SW480 (cell line): ENCODE measurements at places on chromosomes 1 and 21.
A peak's percentile ranks its signal among the peaks of the same experiment; 100 is the strongest.

GRCh38 chr1:209343511-209343910, 240.0 kb upstream of the CAMK1G start:
- no peak for DNase-seq

DNA sequence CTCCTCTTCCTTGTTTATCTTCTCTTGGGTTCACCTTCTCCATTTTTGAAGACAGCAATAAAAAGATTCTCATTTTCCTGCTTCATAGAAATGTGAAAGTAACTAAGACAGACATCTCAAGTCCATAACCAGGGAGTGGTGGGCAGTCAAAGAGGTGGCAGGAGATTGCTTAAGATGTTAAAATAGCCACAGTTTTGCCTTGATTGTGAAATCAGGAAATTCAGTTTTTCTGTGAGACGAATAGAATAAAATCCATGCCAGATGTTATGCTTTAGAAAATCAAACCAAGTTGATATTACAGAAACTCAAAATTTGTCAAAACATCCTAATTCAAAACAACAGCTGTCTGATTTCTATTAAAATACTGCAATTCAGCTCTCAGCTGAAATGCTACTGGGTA, 57.2 kb downstream of the TNN start:
- DNase-seq = no peak

DNA sequence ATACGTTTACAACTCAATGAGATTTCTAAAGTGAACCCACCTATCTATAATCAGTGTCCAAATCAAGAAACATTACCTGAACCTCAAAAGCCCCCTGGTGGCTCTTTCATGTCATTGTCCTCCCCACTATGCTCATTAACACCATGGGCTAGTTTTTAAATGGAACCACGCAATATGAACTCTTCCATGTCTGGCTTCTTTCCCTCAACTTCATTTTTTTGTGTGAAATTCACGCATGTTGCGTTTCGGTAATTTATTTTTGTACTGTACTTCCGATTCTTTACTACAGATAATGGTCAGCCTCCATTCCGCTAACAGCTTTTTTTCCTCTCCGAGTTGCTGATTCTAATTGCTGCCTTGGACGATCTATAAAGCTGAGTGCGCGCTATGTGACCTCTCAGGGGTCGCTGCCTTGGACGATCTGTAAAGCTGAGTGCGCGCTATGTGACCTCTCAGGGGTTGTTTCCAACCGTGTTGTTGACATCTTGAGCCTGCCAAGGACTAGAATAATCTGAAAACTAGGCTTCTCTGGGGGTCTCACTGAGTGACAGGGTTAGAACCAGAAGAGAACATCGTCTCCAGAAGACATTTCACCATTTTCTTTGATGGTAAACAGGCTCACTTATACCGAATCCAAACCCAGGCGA, 1.1 kb upstream of the CACYBP start:
- DNase-seq = peak; percentile 82

- DNase-seq = no peak
These were observed 671.9 kb upstream of the USP24 start for GRCh38 chr1:55886856-55887712.

GRCh38 chr1:192133350-192133926, 24.8 kb upstream of the RGS18 start:
- DNase-seq = no peak

DNA sequence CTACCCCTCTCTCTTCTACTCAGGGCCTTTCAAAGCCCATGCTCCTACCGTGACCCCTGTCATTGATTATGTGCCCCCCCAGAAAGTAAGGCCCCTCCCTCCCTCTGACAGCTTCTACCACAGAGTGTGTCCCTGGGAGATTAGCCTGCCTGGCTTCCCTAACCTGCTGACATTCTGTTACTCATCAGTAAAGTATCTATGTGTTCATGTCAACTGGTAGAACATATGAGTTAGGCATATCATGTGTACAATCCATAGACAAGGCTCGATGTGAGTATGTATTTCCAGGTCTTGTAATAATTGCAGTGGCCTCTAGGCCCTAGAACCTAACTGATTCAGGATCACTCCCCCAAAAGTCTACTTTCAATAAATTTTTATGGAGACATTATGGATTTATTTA, 120.0 kb downstream of the GIPC2 start:
- DNase-seq = no peak

DNA sequence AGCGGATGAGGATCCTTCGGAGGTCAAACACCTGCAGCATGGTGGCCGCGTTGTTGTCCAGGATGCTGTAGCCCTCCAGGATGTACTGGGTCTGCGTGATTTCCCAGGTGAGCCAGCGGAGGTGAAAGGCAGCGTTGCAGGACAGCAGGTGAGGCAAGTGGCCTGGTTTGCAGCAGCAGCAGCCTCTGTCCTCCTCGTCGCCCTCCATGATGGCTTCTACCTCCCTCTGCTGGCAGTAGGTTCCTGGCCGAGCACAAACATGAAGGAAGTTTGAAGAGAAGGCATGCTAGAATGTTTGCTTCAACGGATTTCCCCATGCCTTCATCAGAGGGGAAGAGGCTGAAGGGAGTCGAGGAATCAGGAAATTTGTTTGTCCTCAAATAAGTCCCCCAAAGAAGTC, 74.7 kb downstream of the NTPCR start:
- DNase-seq = no peak

GRCh38 chr1:58136387-58136786, 410.1 kb downstream of the OMA1 start:
- DNase-seq = no peak

- DNase-seq = no peak
These were observed 80.5 kb upstream of the PRMT6 start for GRCh38 chr1:106975944-106976343.

DNA sequence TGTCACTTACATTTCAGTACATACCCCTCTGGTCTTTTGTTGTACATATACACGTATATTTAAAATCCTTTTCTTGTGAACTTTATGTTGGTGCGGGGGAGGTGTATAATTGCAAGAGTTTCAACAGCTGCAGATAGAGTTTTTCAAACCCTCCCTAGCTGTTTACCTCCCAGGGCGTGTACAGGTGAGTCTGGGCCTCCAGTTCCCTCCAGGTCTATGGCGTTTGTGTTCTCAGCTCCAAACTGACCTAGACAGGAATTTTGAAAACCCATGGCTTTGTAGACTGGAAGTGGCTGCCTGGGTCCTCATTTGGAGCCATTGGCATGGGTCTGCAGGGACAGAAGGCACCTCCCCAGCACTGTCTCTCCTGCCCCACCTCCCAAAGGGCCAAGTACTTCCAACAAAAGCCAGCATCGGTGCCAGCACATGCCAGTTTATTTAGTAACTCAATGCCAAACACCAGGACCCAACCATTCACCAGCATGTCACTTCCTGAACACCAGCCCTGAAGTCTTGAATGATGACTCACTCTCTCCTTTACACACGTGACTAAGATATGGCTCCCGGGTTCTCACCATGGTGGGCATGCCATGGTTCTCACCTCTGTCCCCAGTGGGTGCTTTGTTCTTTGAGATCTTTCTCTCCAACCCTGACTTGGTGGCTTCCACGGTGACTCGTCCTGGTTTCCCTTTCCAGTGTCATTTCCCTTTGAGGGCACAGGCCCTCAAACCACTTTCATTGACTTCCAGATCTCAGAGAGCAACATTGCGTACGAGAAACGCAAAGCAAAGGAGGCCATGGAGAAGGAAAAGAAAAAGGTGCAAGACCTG, 57.3 kb upstream of the EFHD2 start:
- DNase-seq = peak; percentile 97

DNA sequence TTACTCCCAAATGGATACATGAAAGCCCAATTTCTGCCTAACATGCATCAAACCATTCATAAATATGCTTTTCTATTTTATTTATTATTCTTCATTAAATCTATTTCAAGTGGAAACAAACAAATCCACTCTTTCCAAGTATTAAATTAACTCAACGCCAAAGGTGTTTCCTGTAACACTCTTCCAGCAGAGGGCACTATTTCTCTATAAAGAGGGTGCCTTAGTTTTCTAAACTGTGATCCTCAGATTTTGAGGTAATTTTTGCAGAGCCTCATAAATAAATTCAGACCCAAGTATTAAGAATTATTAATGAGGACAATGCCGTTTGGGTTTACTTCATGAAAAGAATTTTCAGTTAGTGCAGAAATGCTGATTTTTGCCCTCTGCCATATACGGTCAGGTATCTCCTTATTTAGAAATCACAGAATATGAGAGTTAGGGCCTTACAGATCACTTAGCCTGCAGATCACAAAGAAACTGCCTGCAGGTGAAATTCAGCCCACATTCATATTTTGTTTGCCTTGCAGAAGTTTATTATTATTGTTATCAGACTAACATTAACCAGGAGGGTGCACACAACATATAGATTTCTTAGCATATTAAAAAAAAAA, 40.1 kb upstream of the MYSM1 start:
- peak; percentile 54 for DNase-seq

DNA sequence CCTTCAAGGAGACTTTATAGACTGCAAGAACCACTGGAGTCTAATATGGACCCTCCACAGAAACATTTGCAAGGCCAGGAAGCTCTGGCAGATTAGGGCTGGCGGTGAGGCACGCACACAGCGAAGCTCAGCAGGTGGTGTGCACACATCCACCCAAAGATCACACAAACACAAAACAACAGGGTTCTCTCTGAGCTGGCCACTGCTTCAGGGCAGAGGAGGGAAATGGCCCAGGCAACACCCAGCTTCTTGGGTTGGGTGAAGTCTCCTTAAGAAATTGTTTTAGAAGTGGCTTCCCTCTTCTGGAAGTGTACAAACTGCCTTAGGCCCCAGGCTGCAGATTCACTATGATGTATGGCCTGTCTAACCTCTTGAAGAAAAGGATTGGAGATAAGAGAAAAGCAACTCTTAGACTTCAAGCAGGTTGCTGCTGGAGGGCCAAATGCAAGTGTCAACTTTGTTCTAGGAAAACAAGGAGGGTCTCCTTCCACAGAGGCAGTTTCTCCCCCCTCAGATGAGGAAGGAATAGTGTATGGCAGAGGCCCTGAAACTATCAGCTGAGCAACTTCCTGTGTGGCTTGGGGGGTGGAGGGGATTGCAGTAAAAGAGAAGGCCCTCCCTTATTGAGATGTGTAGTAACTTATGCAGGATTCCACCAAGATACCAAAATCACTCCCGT, 2.0 kb downstream of the RCSD1 start:
- DNase-seq = no peak

GRCh38 chr21:34276711-34277425, 86.9 kb upstream of the KCNE2 start:
- no peak for DNase-seq

GRCh38 chr1:185170291-185170848, 13.4 kb downstream of the SWT1 start:
- peak; percentile 48 for DNase-seq

- DNase-seq = no peak
These were observed 51.0 kb downstream of the EPB41 start for GRCh38 chr1:28965271-28965870.

- no peak for DNase-seq
These were observed 10.7 kb upstream of the CNR2 start for GRCh38 chr1:23923592-23924499.

DNA sequence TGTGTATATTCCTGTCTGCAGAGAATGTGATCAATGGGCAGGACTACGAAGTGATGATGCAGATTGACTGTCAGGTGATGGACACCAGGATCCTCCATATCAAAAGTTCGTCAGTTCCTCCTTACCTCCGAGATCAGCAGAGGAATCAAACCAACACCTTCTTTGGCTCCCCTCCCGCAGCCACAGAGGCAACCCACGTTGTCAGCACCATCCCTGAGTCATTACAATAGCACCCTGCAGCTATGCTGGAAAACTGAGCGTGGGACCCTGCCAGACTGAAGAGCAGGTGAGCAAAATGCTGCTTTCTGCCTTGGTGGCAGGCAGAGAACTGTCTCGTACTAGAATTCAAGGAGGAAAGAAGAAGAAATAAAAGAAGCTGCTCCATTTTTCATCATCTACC, 65.2 kb downstream of the OLFML2B start:
- no peak for DNase-seq

DNA sequence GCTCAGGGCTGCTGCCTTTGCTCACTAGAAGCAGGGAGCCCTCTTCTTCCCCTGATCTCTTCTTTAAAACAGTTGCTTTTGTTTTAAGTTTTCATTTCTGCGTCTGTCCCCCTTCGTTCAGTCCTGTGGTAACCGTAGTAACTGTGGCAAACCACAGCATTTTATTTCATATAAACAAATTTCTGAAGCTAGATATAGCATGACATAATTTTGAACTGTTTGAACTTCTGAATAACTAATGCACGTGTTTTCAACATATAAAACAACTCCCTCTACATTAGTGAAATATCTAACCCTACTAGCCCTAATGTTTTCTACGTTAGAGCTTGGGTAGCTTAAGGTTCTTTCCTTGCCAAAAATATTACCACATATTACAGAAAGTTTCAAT, 104.6 kb downstream of the DISP1 start:
- no peak for DNase-seq

DNA sequence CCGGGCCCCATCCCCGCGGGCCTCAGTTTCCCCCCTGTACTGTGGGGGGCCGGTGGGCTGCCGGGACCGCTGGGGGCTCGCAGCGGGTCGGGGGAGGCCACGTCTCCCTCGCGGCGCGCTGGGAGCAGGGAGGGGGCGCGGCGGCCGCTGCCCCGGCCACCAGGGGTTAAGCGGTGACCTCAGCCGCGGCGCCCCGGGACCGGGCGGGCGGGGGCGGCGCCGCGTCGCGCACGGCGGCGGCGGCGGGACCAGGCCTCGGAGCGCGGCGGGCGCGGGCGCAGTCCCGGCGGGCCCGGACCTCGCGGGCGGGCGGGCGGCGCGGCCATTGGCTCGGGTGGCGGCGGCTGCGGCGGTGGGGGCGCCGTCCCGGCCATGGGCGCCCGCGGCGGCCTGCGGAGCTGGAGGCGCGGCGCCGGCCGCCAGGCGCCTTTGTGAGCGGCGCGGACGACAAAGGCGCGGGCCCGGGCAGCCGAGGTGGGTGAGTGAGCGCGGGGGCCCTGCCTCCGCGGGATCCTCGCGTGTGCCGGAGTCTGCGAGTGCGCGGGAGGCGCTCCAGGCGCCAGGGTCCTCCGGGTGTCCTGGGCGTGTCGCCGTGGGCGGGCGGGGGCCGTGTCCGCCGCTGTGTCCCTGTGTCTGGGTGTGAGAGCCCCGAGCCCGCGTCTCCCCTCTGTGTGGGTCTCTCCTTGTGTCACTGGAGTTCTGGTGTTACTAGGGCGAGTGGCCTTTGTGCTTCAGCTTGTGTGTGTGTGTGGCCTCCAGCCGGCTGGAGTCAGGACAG, at the start of gene ARHGEF10L:
Gene ARHGEF10L, plus strand, starts transcription at position 222 of the 778 bp plus-strand sequence. CDS start 40,898 bp downstream, outside the sequence.
- no peak for DNase-seq
